Stimulated activated CD4-positive, alpha-beta T cell treated with anti-CD3 and anti-CD28 coated beads, Interleukin-2, amount 100 ng/mL, for 24 hours (primary cell): ENCODE measurements at places on chromosomes 5 and 9.

- DNase-seq: no peak
Measured at GRCh38 chr9:87237336-87237735, 260.3 kb upstream of the DAPK1 start.

- DNase-seq: no peak
Measured at GRCh38 chr5:108278285-108279240, 103.3 kb downstream of the FBXL17 start.

GRCh38 chr9:126347911-126348760, 21.5 kb downstream of the MVB12B start:
- no peak for DNase-seq

DNA sequence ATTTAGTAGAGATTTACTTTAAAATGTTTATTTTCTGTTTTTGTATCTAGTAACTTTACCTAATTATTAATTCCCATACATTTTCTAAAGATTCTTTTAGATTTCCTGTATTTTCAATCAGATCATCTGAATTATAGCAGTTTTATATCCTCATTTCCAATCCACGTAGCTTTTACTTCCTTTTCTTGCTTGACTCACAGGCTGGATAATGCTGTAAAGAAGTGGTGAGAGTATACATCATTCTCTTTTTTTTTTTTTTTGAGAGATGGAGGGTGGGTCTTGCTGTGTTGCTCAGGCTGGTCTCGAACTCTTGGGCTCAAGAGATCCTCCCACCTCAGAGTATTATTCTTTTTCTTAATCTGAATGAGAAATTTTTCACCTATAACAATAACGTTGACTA, 11.2 kb upstream of the SETX start:
- no peak for DNase-seq

- no peak for DNase-seq
Measured at GRCh38 chr5:51385216-51385615, 2.0 kb downstream of the ISL1 start.

DNA sequence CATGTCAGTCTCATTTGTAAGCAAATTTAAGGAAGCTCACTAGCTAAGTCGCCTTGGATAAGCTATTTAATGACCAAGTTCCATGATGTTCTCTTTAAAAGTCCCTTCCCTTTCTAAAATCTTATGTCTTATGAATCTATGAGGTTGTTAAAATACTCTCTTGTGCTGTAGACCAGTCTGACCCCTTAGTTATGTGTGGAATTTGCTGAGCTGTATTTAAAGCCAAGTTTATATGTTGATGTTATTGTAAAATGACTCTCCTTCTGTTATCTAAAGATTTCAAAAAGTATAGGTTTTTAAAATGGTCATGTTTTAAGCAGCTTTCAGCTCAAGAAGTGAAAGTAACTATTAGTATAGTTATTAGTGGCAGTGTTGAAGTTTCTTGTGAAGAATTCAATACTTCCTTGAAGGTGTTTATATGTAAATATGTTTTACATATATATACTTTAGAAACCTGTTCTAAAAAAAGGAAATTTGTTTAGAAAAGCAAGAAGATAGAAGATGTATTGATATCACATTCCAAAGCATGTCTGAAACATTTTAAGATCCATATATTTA, 92.2 kb downstream of the CDC42SE2 start:
- no peak for DNase-seq
